Heart left ventricle (tissue), 16 donors: ENCODE measurements at places on chromosomes 16 and 17.
A peak's percentile ranks its signal among the peaks of the same experiment; 100 is the strongest.

- H3K4me3 ChIP-seq, result no peak overlapping the region
- peak; percentile 61 for DNase-seq
- H3K27ac ChIP-seq, result no peak overlapping the region
- H3K36me3 ChIP-seq, result no peaks in the 10 kb centered on the region
- no peaks in the 10 kb centered on the region for H3K27me3 ChIP-seq
Measured at GRCh38 chr16:86630471-86630870, 52.1 kb downstream of the FOXL1 start.

DNA sequence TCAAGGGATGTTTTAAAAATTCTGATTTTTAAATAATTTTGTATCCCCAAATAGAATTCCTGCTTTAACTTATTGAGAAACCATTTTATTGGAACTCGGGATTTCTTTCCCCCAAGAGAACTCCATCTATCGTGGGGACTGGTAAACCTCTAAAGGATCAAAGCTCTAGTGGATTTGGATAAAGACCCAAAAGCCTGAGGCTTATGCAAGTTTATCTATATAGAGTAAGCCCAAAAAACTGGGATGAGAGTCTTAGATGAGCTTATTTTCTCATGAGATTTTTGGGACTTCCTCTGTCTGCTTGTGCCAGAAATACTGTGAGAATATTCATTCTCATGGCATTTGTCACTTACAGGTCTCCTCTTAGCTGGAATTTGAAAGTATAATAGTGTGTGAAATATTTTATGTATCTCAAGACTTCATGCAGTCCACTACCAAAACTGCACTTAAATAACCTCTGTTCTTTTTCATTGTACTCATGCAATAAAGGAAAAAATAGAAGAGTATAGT is 333.1 kb downstream of the BCAS3 start:
- H3K4me1 ChIP-seq, result peaks cover 15% of the 10 kb centered on the region
- no peaks in the 10 kb centered on the region for H3K27me3 ChIP-seq
- H3K27ac ChIP-seq, result no peak overlapping the region
- DNase-seq, result no peak
- no peak overlapping the region for H3K4me3 ChIP-seq
- no peaks in the 10 kb centered on the region for H3K36me3 ChIP-seq

GRCh38 chr17:75460295-75460694 is 3.9 kb downstream of the TMEM94 start:
- no peak for DNase-seq
- no peaks in the 10 kb centered on the region for H3K36me3 ChIP-seq
- H3K27me3 ChIP-seq, result no peaks in the 10 kb centered on the region
- H3K27ac ChIP-seq, result no peak overlapping the region
- H3K4me3 ChIP-seq, result no peak overlapping the region
- peaks cover 36% of the 10 kb centered on the region for H3K4me1 ChIP-seq

- no peak overlapping the region for H3K27ac ChIP-seq
- DNase-seq, result no peak
- peaks cover 23% of the 10 kb centered on the region for H3K4me1 ChIP-seq
Measured at GRCh38 chr16:85383836-85384832, 229.0 kb upstream of the GSE1 start.

- DNase-seq, result no peak
- no peak overlapping the region for H3K27ac ChIP-seq
- H3K4me1 ChIP-seq, result peaks cover under 1% of the 10 kb centered on the region
- no peak overlapping the region for H3K4me3 ChIP-seq
Measured at GRCh38 chr17:55582897-55583296, 71.6 kb upstream of the SMIM36 start.

GRCh38 chr16:81530296-81530721 is 85.7 kb downstream of the CMIP start:
- no peak overlapping the region for H3K4me3 ChIP-seq
- peaks cover 12% of the 10 kb centered on the region for H3K4me1 ChIP-seq
- no peak overlapping the region for H3K27ac ChIP-seq
- H3K27me3 ChIP-seq, result no peaks in the 10 kb centered on the region
- H3K36me3 ChIP-seq, result no peaks in the 10 kb centered on the region

GRCh38 chr17:62666061-62666800 is 38.8 kb downstream of the MRC2 start:
- H3K36me3 ChIP-seq, result peaks cover 8% of the 10 kb centered on the region
- no peaks in the 10 kb centered on the region for H3K27me3 ChIP-seq
- H3K27ac ChIP-seq, result no peak overlapping the region
- H3K4me3 ChIP-seq, result no peak overlapping the region

DNA sequence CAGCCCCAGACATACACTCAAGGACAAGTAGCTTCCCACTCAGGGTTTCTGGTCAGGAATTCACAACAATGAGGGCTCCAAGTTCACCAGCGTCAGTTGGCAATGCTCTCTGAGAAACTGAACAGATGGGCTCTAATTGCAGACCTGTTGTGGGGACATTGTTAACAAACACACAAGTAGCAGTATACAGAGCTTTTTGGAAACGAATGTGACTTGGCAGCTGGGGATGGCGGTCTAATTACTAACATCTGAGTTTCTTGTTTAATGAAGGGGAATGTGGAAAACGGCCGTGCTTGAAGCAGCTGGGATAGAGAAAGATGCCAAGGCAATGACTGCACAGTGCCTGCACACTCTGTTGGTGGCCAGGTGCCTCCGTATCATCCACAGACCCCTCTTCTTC is 316.1 kb upstream of the IRX3 start:
- DNase-seq, result no peak
- no peaks in the 10 kb centered on the region for H3K36me3 ChIP-seq
- no peaks in the 10 kb centered on the region for H3K4me1 ChIP-seq
- H3K27me3 ChIP-seq, result no peaks in the 10 kb centered on the region
- H3K27ac ChIP-seq, result no peak overlapping the region
- H3K4me3 ChIP-seq, result no peak overlapping the region

DNA sequence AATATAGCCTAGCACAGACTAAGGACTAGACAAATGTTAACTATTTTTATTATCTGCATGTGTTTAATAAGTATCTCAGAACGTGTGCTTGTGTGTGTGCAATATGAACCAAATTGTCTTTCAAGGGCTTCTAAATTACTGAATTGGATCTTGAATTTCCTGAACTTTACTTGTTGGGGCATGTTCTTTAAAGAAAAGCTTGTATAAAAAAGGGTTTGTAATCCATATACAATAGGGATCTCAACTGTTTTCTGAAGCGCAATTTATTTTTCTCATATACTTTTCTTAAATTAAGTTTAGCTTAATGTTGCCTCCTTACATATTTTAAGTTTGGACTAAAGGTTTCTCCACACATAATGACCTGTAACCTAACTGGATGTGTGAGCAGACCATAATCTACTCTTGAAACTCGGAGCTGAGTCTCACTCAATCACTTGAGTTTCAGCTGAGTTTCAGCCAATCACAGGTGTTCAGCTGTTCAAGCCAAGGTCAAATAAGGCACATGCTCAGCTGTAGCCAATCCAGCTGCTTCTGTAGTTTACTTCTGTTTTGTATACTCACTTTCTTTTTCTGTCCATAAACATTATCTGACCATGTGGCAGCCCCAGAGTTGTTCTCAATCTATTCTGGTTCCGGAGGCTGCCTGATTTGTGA is 72.3 kb downstream of the CDK5R1 start:
- H3K27me3 ChIP-seq, result no peaks in the 10 kb centered on the region
- DNase-seq, result no peak
- H3K4me3 ChIP-seq, result no peak overlapping the region
- no peak overlapping the region for H3K27ac ChIP-seq
